Progenitor cell of endocrine pancreas (in vitro differentiated cells): ENCODE measurements at places on chromosomes 4 and X. TPM values are rescaled to one million over a fixed set of nuclear protein-coding genes. Genes with fewer than 3 reads are reported as not detected.

The STS gene
- total RNA-seq: 7.6 and 7.8 TPM in 2 replicates

The PCDH10 gene
- total RNA-seq: 0.53 and 0.69 TPM in 2 replicates

The DCLK2 gene
- 6.9 and 7.2 TPM in 2 replicates for total RNA-seq

The PSAPL1 gene
- 0.14 and 0.38 TPM in 2 replicates for total RNA-seq

The PGM2 gene
- 25.9 and 31.9 TPM in 2 replicates for total RNA-seq

The MAGED4B gene
- 197 and 201 TPM in 2 replicates for total RNA-seq

The CFAP99 gene
- not detected in 2 replicates for total RNA-seq
